CD4-positive, alpha-beta T cell (primary cell): ENCODE measurements at places on chromosomes 7 and 10. TPM values are rescaled to one million over a fixed set of nuclear protein-coding genes. Genes with fewer than 3 reads are reported as not detected.

STOX1 gene
- 0.41 TPM for total RNA-seq

DNA sequence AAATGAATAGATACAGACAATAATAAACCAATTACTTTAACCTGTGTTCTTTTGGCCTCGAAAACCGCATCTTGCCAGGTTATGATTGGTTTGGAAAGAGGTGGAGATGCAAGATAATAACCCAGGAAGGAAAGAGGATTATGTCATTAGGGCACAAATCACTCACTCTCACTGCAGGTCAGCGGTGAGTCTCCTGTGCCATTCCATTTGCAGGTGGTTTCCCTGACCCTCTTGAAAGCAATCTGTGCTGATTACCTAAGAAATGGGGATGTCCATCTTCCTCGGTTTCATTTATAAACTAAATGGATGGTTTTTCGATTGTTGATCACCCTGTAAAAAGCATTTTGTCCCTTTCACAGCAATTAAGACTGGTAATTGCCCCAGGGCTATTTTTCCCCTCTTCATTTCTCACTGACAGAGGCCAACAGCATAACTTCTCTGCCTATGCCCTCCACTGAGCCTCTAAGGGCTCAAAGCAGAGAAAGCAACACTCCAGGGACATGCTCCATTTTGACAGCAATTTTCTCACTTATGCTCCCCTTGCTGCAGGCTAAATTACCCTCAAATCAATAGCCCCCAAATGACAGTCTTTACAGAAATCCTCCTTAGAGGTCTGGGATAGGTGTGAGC is 257.5 kb downstream of the IPMK start:
- H3K4me3 ChIP-seq = no peak overlapping the region
- H3K36me3 ChIP-seq = no peaks in the 10 kb centered on the region

GRCh38 chr10:121440461-121440860 is 157.8 kb downstream of the FGFR2 start:
- H3K27me3 ChIP-seq = no peaks in the 10 kb centered on the region
- no peaks in the 10 kb centered on the region for H3K4me1 ChIP-seq
- DNase-seq = no peak
- H3K4me3 ChIP-seq = no peak overlapping the region
- no peaks in the 10 kb centered on the region for H3K36me3 ChIP-seq

ANKRD61 gene
- total RNA-seq = not detected

GRCh38 chr10:67618116-67618515 is 77.9 kb downstream of the CTNNA3 start:
- no peaks in the 10 kb centered on the region for H3K36me3 ChIP-seq
- H3K4me1 ChIP-seq = peaks cover 7% of the 10 kb centered on the region
- H3K27me3 ChIP-seq = no peaks in the 10 kb centered on the region
- H3K4me3 ChIP-seq = no peak overlapping the region
- DNase-seq = no peak
- no peak overlapping the region for H3K27ac ChIP-seq

DNA sequence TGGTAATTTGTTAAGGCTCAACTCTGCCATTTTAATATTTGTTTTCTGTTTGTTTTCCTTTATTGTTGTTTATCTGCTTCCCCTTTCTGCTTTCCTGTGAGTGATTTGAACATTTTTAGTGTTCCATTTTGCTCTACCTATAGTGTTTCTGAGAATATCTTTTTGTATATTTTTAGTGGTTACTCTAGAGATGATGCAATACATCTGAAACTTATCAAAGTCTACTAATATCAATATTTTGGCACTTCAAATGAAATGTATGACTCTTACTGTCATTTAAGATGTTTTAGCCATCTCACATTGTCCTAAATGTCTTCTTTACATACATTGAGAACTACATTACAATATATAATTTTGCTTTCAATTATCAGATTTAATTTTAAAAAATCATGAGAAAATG is 98.9 kb downstream of the PLXDC2 start:
- no peaks in the 10 kb centered on the region for H3K4me1 ChIP-seq
- H3K4me3 ChIP-seq = no peak overlapping the region
- no peaks in the 10 kb centered on the region for H3K36me3 ChIP-seq
- no peaks in the 10 kb centered on the region for H3K27me3 ChIP-seq

- peaks cover 26% of the 10 kb centered on the region for H3K36me3 ChIP-seq
- H3K27me3 ChIP-seq = no peaks in the 10 kb centered on the region
- DNase-seq = no peak
Observed at GRCh38 chr7:151595702-151596350, 76.1 kb upstream of the RHEB start.

ITGB8 gene
- total RNA-seq = not detected

DNA sequence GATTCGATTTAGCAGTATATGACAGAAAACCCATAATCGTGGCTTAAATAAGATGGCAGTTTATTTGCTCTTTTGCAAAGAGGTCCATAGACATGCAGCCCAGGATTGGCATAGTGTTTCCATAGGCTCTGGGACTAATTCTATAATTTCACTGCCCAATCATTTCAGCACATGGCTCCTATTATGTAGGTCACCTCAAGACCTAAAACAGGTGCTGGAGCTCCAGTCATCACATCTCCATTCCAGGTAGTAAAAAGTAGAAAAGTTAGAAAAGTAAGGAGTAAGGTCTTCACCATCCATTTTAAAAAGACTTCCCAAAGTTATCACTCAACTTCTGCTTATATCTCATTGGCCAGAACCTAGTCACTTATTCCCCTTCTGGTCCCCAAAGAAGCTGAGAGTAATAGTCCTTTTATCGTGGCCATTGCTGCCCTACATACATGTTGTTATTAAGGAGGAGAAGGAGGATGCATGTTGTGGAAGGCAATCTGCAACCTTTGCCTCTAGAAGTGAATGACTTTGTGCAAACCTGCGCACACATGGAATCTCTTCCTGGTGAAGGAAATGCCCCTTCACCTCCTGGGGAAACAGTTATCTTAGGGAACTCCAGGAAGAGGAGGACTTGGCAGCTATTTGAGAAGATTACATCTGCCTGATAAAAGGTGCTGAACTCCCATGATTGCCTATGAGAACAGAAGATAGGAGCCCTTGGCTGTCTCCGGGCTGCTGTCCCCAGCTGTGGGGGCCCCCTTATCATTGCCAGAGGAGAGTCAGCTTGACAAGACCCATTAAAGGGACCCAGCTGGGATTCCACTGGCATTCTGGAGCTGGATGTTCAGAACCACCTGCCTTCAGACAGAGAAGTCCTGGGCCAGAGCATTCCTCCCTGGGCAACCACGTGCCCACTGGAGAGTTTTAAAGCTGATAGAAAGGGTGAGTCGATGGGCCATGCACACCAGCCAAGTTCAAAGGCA is 330.6 kb upstream of the ZMIZ1 start:
- H3K4me1 ChIP-seq = peaks cover 3% of the 10 kb centered on the region
- no peak for DNase-seq
- H3K4me3 ChIP-seq = no peak overlapping the region
- no peak overlapping the region for H3K27ac ChIP-seq
- H3K36me3 ChIP-seq = no peaks in the 10 kb centered on the region

ATP5F1C gene
- total RNA-seq = 111 TPM

OR2A1 gene
- total RNA-seq = 0.19 TPM

GRCh38 chr10:3278771-3279170 is 106.2 kb upstream of the PITRM1 start:
- H3K36me3 ChIP-seq = no peaks in the 10 kb centered on the region
- H3K4me1 ChIP-seq = no peaks in the 10 kb centered on the region
- no peak overlapping the region for H3K27ac ChIP-seq
- no peak overlapping the region for H3K4me3 ChIP-seq
- no peak for DNase-seq
- H3K27me3 ChIP-seq = no peaks in the 10 kb centered on the region

HTRA1 gene
- not detected for total RNA-seq

GRCh38 chr10:14876764-14877163 is 1.9 kb upstream of the SUV39H2 start:
- DNase-seq = no peak
- H3K27ac ChIP-seq = no peak overlapping the region
- H3K27me3 ChIP-seq = no peaks in the 10 kb centered on the region
- no peaks in the 10 kb centered on the region for H3K36me3 ChIP-seq
- H3K4me3 ChIP-seq = no peak overlapping the region
- peaks cover 16% of the 10 kb centered on the region for H3K4me1 ChIP-seq

DNA sequence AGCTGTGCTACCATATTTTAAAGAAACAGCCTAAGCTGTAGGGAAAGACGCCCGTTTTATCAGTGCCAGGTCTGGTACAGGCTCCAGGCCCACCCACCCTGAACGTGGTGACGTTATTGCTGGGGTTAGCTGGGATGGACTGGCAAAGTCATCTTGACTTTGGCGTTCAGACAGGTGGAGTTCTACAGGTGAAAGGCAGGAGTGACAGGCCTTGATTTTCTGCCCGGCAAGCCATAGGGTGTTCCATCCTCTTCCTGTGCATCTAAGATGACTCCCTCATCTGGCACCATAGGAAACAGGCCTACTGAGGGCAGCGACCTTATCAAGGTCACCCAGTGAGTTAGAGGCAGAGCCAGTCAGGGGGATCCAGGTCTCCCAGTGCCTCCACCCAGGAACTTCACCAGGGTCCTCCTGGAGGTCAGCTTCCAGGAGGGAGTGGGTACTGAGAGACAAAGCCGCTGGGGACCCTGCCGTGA is 41.6 kb downstream of the HK1 start:
- peak overlapping the region; percentile 80 for H3K4me3 ChIP-seq
- peaks cover 56% of the 10 kb centered on the region for H3K4me1 ChIP-seq
- H3K27me3 ChIP-seq = no peaks in the 10 kb centered on the region

DNA sequence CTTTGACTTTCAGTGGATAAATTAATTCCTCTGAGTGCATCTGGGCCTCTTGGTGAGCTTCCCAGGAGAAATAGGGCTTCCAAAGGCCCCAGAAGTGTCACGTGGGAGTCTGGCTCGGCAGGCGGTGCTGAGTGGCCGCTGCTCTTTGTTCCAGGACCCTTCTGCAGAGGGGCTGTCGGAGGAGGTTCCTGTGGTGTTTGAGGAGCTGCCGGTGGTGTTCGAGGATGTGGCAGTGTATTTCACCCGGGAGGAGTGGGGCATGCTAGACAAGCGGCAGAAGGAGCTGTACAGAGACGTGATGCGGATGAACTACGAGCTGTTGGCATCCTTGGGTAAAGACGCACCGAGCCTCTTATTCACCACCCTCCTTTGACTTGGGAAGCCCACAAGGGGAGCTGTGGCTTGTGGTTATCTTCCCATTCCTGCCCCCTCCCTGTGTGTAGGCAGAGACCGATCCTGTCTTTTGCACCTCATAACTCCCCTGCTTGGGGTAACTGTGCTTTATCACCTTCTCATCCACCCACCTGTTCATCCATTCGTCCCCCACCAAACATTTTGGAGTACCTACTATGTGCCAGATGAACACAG is 11.9 kb downstream of the ZNF862 start:
- H3K27me3 ChIP-seq = no peaks in the 10 kb centered on the region
- peaks cover 47% of the 10 kb centered on the region for H3K36me3 ChIP-seq
- no peak for DNase-seq
- peaks cover 19% of the 10 kb centered on the region for H3K4me1 ChIP-seq
- no peak overlapping the region for H3K4me3 ChIP-seq
- no peak overlapping the region for H3K27ac ChIP-seq

C10orf95 gene
- 0.28 TPM for total RNA-seq

FAM237B gene
- total RNA-seq = not detected

DNA sequence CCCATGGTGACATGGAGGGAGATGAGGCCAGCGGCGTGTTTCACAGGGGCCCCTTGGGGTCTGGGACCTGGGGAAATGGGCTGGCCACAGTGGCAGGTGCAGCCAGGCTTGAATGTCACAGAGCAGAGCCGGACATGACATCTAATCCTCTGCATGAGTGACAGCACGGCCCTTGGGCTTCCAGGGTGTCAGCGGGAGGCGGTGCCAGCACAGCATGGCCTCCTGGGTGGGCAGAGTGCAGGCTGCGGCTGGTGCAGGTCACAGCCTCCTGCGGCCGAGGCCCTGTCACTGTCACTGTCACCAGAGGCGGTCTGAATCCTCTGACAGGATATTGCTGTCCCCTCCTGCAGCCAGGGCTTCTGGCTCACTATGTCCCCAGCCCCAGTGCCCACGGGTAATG is 18.2 kb downstream of the BHLHA15 start:
- no peaks in the 10 kb centered on the region for H3K4me1 ChIP-seq
- no peaks in the 10 kb centered on the region for H3K27me3 ChIP-seq
- H3K4me3 ChIP-seq = no peak overlapping the region
- no peak overlapping the region for H3K27ac ChIP-seq
- peaks cover 68% of the 10 kb centered on the region for H3K36me3 ChIP-seq

TRPV5 gene
- not detected for total RNA-seq

FAM25A gene
- total RNA-seq = not detected

PNLIPRP1 gene
- total RNA-seq = not detected

GRCh38 chr7:153530441-153530840 is 521.8 kb upstream of the DPP6 start:
- no peaks in the 10 kb centered on the region for H3K4me1 ChIP-seq
- DNase-seq = no peak
- H3K36me3 ChIP-seq = no peaks in the 10 kb centered on the region
- H3K27ac ChIP-seq = no peak overlapping the region
